ENCODE measurements at places on chromosomes 5 and 9.

- no peak for DNase-seq
These were observed 115.9 kb downstream of the FEM1C start for GRCh38 chr5:115428676-115429075.

DNA sequence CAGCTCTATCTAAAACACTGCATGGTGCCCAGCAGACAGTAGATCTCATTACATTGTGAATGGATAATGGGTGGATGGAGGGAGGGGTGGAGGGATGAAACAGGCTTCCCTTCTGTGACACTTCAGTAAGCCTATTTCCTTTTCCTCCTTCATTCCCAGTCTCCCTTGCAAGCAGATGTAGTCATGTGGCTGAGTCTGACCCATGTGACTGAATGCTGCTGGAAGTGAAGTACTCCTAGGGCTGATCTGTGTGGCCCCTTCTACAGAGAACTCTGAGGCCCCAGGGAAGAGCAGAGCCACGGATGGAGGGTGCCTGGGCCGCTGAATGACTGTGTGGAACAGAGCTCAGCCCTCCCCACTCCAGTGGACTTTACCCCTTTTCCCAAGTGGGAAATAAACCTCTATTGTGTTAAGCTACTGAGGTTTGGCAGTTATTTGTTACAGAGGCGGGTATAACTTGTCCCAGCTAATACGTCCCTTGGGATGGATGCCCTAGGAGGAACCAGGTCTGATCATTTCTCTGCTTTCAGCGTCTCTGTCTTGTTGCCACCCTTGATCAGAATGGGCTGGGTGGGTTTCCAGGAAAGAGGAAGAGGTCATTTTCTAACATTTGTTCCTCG, 176.1 kb upstream of the MVB12B start:
- no peak for DNase-seq

GRCh38 chr5:109829331-109829730, 139.6 kb downstream of the MAN2A1 start:
- DNase-seq, result no peak

DNA sequence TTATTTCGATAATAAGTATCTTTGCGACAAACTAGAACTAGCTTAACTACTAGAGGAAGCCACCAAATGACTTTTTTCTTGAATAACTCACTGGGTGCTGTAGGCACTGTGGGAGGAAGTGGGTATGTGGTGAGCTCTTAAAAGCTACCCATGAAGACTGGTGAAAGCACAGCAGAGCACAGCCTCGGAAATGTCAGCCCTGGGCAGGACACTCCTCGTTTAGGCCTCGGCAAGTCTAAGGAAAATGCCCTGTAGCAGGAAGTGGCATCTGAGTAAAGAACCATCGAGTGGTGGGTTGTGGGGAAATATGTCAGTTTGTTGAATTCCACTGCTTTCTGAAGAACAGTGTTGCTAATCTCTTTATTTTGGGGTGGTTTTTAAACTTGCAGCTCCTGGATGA, 44.0 kb upstream of the NCS1 start:
- DNase-seq, result no peak

- DNase-seq, result no peak
These were observed 54.1 kb upstream of the ABL1 start for GRCh38 chr9:130780865-130781504.

DNA sequence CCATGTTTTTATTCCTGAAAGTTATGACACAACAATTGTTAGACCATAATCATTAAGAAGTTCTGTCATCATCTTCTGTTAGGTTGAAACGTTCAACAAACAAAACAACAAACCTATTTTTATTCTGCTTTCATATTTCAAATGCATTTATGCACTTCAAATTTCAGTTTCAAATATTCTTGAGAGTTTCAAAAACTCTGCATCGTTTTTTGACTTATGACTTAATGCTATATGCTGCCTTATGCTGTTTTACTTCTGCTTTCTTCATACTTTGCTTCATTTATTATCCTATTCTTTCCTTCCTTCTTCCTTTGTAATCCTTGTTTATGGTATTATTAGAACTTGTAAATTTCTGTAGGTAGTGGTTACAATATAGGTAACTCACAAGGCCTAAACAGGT, 95.0 kb downstream of the PCSK1 start:
- DNase-seq, result no peak

DNA sequence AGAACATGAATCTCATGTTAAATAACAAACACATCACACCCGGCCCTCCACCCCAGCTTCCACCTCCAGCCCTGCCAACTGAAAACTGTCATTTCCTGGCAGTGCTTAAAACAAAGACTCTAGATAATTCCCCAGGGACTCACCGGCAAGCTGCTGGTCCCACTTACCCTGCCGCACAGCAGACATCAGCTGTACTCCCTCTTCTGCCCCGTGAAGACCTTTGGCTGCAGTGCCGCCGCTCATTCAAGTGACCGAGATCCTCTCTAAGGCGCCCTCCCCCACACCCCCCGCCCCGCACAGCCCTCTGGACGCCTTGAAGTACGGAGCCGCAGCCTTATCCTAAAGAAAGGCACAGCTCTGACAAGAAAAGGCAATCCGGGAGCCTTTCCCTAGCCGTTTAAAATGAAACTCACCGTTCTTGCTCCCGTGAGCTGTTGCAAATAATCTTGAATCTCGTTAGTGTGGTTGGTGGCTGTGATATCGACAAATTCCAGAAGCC, 434 bp downstream of the GLRX start:
- DNase-seq, result no peak

DNA sequence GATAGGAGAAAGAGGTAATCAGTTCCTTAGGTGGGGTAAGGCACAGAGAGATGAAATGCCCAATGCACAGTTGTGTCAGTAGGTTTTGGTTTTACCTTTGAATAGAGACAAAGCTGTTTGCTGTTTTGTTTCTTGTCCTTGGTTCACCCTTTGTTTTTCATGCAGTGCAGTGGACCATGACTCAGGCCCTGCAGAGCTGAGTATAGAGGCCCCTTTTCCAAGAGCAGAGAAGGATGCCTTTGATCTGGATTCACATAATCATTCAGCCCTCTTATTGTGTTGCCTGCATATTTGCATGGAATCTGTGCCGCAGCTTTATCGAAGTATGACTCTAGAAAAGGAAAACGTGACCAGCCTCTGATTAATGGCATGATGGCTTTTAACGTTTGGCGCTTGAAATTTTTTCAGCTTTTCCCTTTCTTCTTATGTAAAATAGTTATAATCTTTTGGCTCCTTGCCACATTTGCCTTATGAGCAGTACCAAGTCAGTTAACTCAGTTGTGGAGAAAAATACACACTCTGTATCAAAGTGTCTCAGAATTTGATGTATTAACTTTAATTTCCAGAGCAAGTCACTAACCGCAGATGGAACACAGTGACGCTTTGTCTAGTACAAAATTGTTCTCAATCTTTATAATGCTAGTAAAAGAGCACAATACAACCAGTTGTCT, 197.6 kb downstream of the KDM4C start:
- no peak for DNase-seq

GRCh38 chr9:138059196-138059595, 181.6 kb downstream of the CACNA1B start:
- DNase-seq, result no peak

DNA sequence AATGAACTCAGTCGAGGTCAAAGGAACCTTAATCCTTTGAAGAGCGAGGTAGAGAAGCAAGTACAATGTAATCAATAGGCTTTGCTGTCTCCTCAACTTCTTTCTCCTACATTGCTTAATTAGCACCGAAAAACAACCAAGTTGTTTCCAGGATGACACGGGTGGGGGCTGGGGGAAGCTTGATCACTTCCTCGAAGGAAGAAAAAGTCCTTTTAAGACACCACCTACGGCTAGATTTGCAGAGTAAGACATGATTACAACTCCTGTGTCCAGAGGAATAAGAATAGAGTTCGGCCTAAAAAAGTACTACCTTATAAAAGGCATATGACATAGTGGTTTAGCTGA, 811 bp upstream of the ARRDC3 start:
- no peak for DNase-seq
